Stimulated activated CD8-positive, alpha-beta memory T cell treated with anti-CD3 and anti-CD28 coated beads, Interleukin-2, amount 100 ng/mL, for 1 hour (primary cell): ENCODE measurements at places on chromosomes 3 and 15.

DNA sequence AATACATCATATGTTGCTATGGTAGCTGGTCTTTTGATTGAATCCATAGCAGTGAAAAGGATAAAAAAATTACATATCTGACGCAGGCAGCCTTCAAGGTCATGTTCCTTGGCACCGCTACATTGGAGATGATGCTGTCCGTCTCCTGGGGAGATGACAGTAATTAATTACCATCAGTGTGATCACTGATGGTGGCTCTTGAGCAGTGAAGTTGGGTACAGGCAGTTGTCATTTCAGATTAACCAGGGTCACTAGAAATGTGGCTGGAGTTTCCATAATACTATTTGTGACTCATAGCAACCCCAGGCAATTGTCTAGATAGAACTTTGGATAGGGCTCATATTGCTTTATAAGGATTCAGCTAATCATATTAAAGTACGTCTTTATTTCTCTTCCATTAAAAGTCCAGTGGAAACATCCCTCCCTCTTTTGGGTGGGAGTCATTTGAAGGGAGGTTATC is 136.3 kb downstream of the THSD4 start:
- DNase-seq, result no peak

DNA sequence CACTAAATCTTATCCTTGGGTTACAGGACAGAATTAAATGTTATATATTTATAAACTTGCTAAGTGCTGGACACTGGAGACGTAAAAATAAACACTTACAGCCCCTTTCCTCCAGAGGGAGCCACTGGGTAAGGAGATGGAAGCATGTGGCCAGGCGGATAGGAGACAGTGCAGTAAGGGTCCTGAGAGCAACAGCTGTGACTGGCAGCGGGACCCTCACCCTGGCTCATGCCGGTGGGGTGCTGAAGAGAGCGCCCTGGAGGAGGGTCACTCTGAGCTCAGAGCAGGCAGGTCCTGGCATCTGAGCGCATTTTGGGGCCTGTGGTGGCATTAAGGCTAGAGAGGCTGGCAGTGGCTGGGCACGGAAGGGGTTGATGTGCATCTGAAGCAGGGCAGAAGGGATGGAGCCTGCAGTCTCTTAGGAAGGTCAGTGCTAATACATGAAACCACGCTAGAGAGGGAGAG is 16.0 kb downstream of the SEC61A1 start:
- no peak for DNase-seq

DNA sequence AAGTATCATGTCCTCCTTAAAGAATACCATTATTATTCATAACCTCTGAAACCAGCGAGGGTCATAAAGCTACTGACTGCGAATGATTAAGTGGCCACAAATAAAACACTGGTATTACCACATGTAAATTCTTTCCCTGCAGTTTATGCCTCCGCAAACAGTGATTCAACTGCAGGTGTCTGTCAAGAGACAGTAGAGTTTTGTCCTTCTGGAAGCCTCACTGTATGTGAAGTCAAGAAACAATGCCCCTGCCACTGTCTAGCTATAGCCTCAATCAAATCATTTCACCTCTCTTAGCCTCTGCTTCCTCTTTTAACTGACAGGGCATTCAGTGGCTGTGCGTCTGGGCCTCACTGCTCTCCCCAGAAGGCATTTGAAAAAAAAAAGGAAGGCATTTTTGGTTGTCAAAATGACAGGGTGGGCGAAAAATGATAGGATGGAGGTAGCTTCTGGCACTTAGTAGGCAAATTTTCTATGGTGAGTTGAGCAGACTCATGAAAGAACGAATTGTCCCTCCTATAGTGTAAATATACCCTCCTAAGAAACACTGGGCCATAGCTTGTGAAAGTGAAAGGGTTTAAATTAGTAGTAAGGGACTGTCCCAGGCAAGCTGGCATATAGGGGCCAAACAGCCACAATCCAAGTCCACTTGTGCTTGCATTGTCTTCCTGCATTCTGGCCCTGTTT is 66.7 kb downstream of the FILIP1L start:
- no peak for DNase-seq

- DNase-seq, result no peak
These were observed 138.4 kb upstream of the RARB start for GRCh38 chr3:25289663-25290062.

DNA sequence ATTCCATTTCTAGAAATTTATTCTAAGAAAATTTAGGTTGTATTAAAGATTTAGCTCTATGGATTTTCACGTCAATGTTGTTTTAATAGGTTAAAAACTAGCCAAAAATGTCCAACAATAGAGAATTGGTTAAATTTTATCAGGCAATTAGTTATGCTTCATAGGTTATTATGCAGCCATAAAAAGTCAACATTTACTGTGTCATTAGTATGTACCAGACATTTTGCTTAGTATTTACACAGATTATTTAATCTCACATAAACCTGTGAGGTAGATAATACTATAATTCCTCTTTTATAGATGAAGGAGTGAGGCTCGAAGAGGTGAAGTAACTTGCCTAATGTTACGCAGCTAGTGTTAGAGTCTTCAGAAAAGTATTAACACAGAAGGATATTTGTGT is 70.6 kb upstream of the LRRFIP2 start:
- no peak for DNase-seq

DNA sequence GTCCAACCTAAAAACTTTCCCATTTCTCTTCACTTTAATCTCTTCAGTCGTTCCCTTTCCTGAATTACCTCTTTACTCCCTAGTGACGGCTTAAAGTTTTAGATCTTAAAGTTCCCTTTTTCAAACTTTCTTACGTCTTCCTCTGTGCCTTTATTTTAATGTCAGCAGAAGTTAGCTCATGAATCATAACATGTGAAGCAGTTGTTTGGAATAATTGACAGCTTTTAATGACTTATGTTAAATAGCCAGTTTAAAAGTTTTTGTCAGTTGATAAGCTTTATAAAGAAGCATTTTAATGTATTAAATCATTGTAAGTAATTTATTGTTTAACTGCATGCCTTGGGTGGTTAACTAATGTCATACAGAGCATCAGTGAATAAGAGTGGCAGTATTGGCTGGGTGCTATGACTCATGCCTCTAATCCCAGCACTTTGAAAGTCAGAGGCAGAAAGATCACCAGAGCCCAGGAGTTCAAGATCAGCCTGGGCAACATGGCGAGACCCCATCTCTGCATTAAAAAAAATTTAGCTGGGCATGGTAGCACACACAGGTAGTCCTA is 33.9 kb downstream of the PIK3CA start:
- no peak for DNase-seq

DNA sequence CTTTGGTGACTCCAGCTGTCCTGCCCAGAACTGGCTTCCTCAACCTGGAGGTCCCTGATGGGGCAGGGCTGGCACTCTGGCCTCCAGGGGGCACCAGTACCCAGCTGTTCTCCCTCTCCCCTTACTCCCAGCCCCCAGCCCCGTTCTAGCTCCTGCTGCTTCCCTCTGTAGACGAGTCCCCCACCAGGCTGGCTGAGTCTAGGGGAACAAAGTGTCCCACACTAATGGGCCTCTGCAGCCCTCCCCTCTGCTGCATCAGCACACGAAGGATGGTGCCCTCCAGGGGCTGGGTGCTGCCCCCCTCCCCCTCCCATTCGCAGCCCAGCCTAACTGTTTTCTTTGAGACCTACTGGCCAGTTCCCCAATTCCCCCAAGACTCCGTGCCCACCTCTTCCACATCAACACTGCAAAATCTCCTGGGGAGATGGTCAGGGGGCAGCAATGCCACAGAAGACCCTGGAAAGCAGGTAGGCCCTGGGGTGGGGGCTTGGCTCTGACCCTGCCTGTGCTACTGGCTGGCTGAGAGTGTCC is 4.2 kb downstream of the RHCG start:
- no peak for DNase-seq

DNA sequence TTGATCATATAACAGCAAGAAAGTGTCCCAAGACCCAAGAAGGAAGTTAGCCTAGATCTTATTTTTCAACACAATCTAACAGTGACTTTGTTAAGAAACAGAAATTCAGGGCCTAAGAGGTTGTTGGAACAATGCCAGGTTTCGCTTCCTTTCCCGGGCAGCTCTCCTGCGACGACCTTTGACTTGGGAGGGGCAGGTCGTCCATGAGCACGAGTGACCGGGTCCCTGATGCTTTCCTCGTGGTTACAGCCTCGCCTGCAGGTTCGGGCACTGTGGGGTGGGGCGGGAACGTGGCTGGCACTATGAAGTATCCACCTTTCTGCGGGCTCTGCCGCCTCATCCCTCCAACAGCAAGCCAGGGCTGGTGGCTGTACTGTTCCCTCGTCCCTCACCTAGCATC is 90.1 kb upstream of the RGMA start:
- DNase-seq, result no peak

GRCh38 chr3:149085828-149086231 is 503 bp downstream of the HLTF start:
- DNase-seq, result no peak

- DNase-seq, result no peak
These were observed 69.9 kb downstream of the LRIG1 start for GRCh38 chr3:66430876-66431275.

- peak; percentile 27 for DNase-seq
These were observed 911 bp downstream of the RFTN1 start for GRCh38 chr3:16512435-16513140.

GRCh38 chr15:98382139-98382538 is 266.2 kb upstream of the IGF1R start:
- DNase-seq, result no peak

DNA sequence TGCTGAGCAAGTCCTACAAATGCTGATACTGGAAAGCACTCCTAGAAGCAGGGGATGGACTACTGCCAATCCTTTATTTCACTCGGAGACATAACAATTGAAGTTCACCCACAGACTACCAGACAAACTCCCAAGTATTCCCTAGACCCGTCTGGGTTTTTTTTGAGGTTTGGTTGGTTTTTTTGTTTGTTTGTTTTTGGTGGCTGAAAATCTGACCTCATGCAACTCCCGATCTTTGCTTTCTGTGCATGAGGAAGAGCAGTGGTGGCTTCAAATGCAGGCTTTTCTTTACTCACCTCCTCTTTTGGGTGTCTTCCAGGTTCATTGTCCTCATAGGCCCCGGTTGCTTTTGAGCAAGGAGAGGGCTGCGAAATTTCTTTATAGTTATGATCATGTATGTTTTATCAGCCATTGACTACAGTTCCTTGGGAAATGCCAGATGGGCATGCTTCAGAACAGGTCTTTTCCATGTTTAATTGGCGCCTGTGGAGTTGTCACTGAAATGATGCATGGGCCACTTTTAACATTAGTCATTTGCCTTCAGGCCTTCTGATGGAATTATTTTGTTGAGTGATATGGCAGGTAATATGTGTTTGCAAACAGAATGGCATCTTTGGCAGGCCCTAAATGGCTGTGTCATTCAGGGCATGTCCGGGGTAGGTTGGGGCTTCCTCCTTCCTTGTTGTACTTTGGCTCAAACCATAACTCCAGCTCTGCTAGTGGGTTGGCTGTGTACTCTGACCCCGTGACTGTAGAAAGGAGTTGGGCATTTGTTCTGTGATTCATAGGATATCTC is 81.3 kb upstream of the ZBED2 start:
- DNase-seq, result no peak

- DNase-seq, result no peak
These were observed 253.9 kb upstream of the RBMS3 start for GRCh38 chr3:29026959-29027358.

DNA sequence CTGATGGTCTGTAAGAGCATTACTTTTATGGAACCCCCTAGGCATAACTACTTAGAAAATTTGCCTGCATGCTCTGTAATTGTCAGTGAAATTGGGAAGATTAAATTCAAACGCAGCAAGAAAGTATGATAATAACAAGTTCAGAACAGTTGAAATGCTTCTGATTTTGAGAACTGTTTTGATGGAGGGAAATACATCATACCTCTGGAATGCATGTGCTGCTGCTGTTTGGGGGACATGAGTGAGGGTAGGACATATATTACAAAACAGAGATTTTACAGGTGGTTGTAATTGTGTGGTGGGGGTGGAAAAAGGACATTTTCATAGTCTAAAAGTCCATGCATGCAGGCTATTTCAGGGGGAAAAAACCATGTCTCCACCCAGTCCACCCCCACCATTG is 135.0 kb upstream of the DPH6 start:
- DNase-seq, result no peak

- DNase-seq, result no peak
These were observed 280.9 kb upstream of the KCNMB2 start for GRCh38 chr3:178255315-178255714.

- DNase-seq, result no peak
These were observed 164.0 kb downstream of the CHST2 start for GRCh38 chr3:143283432-143284128.

DNA sequence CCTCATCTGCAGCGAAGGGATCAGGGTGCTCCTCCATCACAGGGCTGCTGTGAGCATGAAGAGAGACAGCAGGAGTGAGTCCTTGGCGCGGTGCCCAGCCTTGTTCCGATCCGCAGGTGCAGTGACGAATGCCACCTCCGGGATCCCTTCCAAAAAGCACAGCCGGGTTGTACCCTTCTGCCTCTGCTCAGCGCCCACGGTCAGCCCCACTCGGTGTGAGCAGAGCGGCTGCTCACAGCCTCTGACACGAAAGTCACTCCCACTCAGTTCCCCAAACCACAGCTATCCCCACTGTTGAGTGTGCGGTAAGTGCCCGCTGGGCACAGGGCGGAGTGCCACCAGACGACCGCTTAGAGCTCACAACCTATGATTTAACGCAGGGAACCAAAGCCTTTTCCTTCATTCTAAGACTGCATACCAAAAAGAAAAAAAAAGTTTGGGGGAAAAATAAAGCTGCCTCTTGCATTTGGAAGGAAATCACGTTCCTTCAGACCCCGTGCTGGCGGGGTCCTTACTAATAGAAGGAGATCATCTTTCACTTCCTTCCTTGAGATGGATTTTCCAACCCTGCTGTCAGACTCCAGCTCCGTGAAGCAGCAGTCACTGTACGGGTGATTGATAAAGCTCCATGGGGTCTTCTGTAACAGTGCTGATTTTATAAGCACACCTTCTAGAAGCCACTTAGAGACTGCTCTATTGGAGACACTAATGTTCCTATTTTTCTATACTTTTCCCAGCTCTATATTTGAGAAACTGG is 34.7 kb upstream of the TUBGCP5 start:
- no peak for DNase-seq

DNA sequence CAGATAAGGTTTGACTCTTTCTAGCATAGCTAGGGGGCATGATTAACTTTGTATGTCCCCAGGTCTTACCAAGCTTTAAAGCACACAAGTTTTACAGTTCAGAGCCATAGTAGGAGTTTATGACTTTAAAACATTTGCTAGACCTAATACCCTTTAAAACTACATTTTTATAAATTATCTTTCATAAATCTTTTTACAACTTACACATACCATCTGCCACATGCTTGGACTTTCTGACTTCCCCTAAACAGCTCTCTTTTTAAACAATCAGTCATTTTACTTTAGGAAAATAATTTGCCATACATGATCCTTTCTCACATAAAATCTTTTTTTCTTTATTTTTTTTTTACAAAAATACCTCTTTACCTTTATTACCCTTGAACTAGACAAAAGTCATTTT is 735.3 kb upstream of the CADM2 start:
- DNase-seq, result no peak

DNA sequence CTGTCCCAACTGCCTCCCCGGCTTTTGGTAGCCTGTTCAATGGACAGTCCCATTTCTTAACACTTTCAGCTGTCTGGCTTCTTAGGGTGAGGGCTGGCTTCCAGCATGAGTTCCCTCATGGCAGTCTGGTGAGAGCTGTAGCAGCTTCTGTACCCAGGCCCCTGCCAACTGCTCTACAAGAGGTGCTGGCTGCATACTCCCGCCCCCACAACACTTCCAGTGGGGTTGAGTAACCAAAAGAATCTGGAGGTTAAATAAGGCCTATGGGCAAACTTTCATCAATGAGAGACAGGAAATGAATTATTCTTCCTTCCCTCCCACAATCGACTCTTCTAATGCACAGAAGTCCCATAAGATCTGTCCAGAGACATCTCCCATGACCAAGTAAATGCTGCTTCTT is 145.0 kb downstream of the NEK10 start:
- no peak for DNase-seq

- DNase-seq, result no peak
These were observed 121.3 kb upstream of the IQSEC1 start for GRCh38 chr3:13194285-13195209.
